T-cell (primary cell): ENCODE measurements at places on chromosomes 3 and 15.
A peak's percentile ranks its signal among the peaks of the same experiment; 100 is the strongest.

- DNase-seq = no peak
Measured at GRCh38 chr15:85073556-85074194, 92.0 kb downstream of the PDE8A start.

- no peak for DNase-seq
Measured at GRCh38 chr3:25412269-25412668, 15.8 kb upstream of the RARB start.

- no peak for DNase-seq
Measured at GRCh38 chr3:50317300-50317699, 5.2 kb downstream of the HYAL2 start.

GRCh38 chr3:97821287-97821773 is 481 bp upstream of the CRYBG3 start:
- DNase-seq = peak; percentile 46

DNA sequence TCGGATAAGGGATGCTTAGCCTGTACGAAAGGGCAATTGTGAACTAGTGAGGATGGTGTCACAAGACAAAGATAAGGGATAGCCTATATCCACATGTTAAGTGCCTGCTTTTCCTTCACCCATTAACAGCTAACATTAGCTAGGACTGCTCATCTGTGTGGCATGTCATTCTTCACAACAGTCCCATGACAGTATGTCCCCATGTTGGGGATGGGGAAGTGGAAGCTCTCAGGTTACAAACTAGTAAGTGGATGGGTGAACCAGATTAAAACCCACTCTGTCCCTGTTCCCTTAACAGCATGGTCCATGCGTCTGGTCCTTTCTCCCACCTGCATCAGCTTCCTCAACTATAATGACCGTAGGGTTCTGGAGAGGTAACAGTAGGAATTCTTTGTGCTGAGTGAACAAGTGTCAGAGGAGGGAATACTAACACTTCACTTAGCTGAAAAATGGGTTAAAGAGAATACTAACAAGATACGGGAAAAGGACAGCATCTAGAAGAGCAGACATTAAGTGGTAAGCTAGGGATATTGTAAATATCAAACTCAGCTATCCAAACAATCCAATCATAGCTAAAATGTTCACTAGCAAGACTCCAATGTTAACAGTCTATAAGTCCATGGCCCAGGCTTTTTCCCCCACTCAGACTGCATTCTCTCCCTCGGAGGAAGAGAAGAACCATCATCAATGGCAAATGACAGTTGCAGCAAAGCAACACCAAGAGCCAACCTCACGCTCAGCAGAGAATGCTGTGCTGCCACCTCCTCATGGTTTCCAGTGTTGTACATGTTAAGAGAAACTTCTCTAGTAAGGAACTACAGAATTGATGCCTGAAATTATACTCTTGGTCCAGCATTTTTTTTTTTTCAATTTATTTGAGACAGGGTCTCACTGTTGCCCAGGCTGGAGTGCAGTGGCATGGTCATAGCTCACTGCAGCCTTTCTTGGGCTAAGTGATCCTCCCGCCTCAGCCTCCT is 5.0 kb downstream of the RPLP1 start:
- DNase-seq = no peak

GRCh38 chr3:66962664-66963063 is 35.4 kb upstream of the KBTBD8 start:
- DNase-seq = no peak

DNA sequence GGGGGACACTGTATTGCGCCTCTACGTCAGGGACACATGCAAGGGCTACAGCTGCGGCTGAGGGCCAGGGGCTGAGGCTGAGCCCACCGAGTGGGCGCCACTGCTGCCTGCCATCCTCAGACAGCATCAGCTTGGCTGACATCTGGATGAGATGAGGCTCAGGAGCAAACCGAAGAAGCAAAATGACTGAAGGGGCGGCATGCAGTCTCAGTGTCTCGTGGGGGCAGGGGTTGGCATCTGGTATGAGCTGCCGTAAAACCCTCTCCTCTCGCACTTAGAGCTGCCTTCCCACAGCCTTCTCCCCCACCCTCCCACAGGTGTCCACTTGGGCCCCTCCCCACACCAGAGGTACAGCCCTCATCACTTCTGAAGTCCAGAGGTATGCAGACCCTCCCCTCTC is 24.2 kb upstream of the CMTM7 start:
- DNase-seq = no peak
